ENCODE measurements at places on chromosomes 16 and 17.

GRCh38 chr16:23757116-23757515 lies 2.3 kb downstream of the CHP2 start:
- DNase-seq = no peak

- no peak for DNase-seq
These were observed 3.9 kb downstream of the ABCC3 start for GRCh38 chr17:50638606-50638965.

GRCh38 chr16:72876981-72877373 lies 171.0 kb downstream of the ZFHX3 start:
- DNase-seq = no peak

DNA sequence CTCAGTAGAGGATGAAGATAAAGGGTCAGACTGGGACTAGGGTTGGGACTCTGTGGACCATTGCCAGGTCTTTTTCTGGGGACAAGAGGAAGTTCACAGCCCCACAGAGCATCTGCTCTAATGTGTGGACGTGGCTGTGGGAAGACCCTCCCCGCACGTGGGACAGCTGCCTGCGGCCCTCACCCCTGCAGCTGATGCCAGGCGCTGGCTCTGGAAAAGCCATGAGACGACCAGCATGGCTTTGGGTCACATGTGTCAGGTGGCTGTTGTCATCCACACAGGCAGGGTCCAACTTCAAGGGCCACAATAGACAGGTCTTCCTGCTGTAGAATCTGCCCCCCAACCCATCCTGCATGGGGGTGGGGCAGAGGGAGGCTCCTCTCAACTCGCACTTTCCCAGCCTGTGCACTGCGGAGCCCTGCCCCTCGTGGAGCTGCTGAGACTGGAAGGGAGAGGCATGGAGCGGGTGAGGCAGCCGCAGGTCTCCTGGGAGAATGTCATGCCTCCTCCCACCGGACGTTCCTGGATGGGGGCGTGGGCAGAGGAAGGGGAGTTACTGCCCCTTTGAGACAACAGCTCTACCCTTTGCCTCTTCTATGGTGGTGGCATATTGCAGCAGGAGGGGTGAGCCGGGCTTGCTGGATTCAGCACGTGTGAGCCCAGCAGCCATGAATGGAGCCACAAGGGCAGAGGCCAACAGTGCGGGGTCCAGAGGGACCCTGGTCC lies 53.4 kb downstream of the PIMREG start:
- DNase-seq = no peak

- no peak for DNase-seq
These were observed 49.2 kb upstream of the WSCD1 start for GRCh38 chr17:6021011-6021400.

GRCh38 chr16:77169650-77170236 lies 21.2 kb upstream of the MON1B start:
- no peak for DNase-seq

GRCh38 chr16:67329901-67330300 lies 3.3 kb downstream of the LRRC36 start:
- DNase-seq = no peak

DNA sequence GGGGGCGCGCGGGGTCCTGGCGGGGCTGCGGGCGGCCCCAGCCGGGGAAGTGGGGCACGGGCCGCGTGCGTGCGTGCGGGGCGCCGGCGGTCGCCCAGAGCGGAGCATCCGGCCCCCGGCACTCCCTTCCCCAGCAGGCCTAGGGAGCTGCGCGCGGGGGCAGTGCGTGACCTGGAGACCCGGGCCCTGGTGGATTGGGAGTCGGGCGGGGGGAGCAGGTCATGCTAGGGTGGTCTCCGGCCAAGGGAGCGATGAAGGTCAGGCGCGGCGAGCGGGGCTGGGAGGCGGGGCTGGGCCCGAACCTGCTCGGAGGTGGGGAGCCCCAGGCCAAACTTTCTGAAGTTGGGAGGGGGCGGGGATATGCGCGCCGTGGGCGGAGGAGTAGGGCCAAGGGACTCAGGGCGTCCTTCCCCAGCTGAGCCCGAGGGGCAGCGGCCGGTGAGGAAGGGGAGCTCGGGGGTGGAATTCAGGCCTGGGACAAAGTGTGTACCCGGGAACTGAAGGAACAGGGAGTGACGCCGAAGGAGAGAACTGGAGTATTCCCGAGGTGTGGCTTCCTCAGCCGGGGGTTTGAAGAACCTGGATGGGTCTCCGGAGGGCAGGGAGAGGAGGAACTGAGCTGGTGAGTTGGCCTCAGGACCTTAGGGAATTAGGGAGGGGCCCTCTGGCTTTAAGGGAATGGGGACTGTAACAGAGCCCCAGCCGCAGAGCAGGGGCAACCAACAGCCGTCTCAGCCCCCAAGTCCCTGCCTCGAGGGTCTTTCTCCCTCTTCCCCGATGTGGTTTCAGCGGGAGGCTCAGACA lies 589 bp downstream of the XYLT2 start:
- no peak for DNase-seq

DNA sequence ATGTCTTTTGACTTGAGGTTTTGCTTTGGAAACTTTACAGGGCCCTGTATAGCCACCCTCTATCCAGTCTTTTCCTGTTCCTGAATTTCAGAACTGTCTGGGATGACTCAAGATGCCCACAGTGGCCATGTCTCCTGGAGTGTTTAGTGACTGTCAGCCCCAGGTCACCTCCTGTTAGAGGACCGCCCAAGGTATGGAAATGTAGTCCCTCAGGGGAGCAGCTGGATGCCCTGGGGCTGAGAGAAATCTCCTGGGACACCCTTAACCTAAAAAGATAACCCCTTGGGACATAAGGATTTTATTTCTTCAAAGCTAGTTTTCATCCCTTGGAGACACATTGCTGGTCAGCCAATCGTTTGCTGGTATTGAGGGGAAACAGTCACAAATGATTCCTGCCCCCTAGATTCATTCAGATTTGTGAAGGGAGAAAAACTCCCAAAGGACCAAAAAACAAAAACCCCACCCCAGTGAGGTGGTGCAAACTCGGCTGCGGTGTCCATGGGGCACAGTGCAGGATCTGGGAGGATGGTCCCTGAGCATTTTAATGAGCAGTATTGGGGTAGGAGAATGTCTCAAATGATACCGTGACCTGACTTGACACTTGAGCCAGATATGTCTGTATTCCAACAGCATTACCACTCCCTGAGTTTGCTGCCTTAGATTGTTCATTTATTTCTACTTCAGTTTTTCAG lies 1.7 kb downstream of the ZNF267 start:
- no peak for DNase-seq

DNA sequence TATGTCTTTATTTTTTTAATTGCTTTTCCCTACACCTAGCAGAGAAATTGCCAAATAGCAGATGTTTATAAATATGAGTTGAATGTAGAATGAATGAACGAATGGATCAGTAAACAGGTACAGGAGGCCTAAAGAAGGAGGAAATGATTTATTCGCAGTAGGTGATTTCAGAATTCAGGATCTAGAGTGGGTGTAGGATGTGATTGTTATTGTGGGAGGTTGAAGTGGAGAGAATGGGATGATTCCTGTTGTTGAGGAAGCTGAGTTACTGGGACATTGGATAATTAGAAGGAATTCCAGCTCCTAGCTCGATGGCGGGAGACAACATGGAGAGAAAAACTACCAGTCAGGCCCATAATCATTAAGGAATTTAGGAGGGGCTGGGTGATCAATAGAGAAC lies 42.2 kb downstream of the MRTFB start:
- no peak for DNase-seq

DNA sequence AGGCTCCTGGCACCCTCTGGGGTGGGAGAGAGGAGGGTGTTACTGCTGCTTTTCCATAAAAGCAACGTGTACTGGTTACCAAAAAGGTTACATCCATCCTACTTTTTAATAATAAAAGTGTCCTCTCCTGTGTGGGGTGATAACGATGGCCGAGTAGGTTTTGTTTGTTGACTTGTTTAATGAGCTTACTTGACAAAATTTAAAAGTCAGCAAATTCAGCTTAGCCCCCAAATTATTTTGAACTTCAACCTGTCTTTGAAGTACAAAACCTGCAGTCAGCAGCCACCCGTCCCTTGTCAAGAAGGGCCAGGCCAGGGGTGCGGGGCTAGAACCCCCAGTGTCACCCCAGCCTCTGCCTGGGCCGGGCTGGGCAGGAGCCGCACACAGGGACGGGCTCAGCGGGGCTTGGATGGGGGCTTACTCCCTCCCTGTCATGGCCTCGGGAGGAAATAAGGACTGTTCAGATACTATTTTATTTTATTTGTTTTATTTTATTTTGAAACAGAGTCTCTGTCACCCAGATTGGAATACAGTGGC lies 103.9 kb upstream of the CHMP6 start:
- no peak for DNase-seq

- DNase-seq = no peak
These were observed 61.9 kb downstream of the ZFHX3 start for GRCh38 chr16:72985995-72986394.
